T-helper 9 cell (primary cell): ENCODE measurements at places on chromosomes 11 and 22.

GRCh38 chr22:31732089-31732829, 17.7 kb downstream of the PRR14L start:
- no peak for DNase-seq

- no peak for DNase-seq
These were observed 314.2 kb upstream of the SORL1-AS1 start for GRCh38 chr11:121766991-121767390.

- DNase-seq, result no peak
These were observed 4.3 kb upstream of the TRIM44 start for GRCh38 chr11:35658020-35658948.

DNA sequence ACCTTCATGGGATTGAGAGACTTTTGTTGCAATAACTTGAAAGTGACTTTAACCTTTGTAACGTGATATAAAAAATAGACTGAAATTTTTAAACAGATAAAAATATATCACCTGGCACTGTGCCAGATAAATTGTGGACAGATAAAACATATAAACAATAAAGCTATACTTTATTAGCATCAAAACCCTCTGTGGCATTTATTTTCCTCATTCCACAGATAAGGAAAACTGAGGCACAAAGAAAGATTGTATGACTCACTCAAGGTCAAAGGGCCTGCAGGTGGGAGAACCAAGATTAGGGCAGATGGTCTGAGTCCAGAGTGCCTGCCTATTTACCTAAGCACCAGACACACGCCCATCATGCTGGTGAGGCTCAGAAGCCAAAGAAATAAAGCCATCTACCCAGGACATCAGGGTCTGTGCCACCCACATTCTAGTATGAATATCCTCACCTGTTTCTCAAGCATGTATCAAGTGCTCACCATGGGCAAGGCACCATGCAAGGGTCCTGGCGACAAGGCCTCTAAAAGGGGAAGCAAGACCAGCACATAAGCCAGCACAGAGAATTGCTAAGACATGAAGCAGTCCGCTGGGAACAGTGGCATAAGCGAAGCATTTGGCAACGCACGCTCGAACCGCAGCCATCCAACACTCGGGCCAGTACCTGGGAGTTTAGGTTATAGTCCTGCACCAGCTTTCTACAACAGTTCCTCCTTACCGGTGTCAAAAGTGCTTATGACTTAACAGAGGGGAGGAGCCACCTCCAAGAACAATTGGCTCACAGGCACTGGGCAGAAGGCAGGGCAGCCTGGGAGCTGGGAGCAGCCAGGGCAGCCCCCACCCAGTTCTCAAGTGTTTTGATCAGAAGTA, 17.6 kb downstream of the MYH9 start:
- DNase-seq, result no peak

DNA sequence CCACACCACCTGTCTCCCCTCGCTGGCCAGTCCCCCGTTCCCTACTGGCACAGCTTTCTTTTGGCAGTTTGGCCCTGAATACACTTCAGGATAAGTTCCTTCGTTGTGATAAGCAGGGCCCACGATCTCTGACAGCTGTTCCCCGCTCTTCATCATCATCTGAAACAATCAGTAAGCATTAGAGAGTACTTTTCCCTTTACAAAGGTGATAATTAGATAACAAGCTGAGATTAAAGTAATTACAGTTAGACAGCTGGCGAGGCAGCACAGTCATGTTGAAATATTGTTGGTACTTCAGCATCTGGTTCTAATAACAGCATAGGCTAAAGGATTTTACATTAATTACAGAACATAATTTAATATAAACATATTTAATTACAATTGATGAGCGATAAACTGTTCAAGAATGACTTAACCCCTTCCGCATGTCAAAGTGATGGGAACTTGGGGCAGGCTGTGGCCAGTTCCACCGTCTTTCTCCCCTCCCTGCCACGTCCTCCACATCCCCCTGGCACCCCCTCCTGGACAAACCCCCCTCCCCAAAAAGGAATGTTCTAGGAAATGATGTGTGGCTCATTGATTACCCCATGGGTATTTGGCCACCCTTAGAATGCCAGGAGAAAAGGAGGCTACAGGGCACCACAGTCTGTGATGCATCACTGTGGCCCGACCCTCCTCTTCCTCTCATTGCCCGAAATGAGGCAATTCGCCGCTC, 134.9 kb downstream of the RCN1 start:
- no peak for DNase-seq
